ENCODE measurements at places on chromosomes 13 and 19.
A peak's percentile ranks its signal among the peaks of the same experiment; 100 is the strongest.

DNA sequence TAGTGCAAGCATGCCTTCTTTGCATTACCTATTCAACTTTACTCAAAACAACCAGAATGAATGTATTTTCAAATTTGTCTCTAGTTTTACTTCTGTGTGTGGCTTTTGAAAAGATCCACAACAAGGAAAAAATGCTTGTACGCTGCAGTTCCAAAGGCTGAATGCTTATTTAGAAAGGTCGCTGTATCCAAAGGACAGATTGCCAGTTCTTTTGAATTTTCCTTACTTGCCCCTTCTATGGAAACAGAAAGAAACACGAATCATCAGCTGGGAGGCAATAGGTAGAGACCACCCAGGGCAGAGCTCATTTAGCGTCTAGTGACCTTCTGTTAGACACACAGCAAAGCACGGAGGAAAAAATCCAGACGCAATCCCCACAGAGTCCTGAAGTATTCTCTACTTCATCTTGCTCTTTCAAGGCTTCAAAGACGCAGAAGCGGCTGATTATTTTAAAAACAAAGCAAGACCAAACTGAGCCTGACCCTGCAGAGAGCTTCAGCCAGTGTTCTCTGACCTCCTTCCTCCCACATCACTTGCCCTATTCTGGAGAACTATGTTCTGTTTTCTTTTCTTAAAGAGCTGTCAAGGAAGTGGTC is 674.6 kb upstream of the SGCG start:
- no peak for DNase-seq

GRCh38 chr19:29795461-29796172 is 16.2 kb upstream of the CCNE1 start:
- DNase-seq, result no peak

DNA sequence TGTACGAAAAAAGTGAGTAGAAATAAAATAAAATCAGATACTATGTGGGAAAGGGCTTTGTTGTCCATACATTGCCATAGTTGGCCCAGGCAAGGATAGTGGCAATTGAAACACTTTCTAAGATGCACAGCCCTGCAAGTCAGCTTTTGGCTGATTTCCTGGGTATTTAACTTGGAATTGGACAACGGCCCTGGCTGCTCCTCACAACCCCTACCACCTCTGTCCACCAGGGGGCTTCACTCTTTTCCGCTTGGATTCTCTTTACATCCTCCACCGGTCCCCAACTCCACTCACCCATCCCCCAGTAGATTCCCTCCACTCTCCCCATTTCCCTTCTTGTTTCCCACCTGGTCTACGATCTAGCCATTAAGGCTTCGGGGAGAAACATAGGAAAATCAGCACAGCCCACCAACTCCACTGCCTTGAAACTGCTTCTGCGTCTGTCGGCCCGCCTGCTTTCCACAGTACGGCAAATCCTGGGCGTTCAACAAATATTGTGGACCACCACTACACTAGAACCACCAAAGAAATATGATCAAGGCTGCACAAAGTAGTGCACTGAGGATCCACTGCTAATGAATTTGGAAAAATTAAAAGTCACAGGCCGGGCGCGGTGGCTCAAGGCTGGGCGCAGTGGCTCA is 48.6 kb upstream of the GTF3A start:
- peak; percentile 2 for DNase-seq

DNA sequence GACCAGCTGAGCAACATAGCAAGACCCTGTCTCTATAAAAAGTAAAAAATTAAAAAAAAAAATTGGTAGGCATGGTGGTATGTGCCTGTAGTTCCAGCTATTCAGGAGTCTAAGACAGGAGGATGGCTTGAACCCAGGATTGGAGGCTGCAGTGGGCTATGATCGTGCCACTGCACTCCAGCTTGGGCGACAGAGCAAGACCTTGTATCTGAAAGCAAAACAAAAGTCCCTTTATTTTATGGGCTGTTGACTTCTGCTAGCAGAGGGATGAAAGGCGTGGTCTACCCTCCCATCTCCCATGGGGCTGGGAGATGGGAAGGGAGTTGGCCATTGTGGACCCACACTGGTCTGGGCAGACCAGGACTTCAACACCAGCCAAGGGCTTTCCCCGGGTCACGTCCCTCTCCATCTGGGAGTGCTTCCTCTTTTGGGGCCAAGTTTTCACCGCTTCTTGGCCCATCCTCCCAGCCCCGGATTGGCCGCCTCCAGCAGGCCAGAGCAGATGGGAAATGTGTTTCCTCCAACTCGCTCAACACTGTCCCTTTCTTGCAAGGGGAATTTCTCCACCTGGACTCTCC is 2.2 kb upstream of the TNFSF9 start:
- no peak for DNase-seq

GRCh38 chr19:33900817-33901216 is 104.1 kb downstream of the KCTD15 start:
- no peak for DNase-seq

- DNase-seq, result no peak
These were observed 122.1 kb downstream of the CYSLTR2 start for GRCh38 chr13:48775804-48776203.

DNA sequence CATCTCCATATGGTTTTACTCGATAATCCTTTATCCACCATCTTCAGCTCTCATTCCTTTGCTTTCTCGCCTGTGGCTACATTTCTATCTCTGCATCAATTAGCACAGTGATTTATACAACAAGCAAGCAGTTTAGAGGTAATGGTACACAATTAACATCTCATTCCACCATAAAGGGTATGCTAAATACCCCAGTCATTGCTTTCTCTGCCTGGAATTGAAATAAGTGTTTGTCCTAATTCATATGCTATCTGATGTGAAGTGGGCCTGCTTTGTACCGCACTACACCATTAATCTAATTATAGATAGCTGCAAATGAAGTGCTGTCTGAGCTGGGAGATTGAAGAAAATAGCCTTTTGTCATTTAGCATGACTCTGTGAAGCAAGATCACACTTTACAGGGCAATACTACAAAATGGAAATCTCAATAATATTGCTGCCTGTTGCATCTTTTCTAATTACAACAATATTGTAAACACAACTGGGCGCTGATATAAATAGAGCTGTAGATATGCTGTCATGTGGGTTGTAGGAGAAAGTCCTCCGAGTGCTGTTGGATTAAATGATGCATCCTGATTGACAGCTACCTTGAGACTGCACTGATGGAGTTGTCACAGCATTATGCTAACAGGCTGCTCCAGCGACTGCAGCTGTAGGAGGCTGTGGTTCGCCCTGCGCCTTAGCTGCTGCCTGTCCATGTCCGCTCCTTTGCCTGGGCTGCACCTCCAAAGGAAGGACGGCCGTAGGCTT is 78.2 kb downstream of the GGACT start:
- no peak for DNase-seq

DNA sequence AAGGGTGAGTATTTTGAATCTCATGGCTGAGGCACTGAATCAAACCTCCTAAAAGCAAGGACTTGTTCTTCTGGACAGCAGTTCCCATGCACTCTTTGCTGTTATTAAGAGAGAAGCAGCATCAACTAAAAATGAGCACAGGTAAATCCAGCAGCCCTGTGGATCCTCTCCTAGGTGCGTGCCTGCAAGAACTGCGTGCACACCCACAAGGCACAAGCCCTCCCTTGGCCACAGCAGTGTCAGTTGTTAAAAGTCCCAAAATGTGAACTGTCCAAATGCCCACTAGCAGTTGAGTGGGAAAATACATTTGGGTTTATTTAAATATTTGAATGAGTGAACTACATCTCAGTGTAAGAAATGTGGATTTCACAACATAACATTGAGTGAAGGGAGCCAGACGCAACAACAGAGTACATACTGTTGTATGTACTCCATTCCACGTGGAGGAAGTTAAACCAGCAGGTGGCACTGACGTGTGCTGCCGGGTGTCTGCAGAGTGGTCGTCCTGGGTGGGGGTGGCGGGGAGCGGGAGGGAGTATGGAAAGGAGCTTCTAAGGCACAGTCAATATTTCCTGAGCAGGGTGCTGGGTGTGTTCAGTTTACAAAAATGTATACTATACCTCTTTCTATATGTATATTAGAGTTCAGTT is 266.4 kb downstream of the NALCN start:
- DNase-seq, result peak; percentile 90

GRCh38 chr13:47484548-47484947 is 516.5 kb downstream of the SUCLA2 start:
- DNase-seq, result no peak

- no peak for DNase-seq
These were observed 10.5 kb upstream of the GJA3 start for GRCh38 chr13:20171364-20171763.
